Stimulated activated CD8-positive, alpha-beta memory T cell treated with anti-CD3 and anti-CD28 coated beads, Interleukin-4, amount 100 ng/mL, for 24 hours (primary cell): ENCODE measurements at places on chromosomes 16 and 17.

GRCh38 chr17:5705081-5705875 lies 121.0 kb upstream of the NLRP1 start:
- no peak for DNase-seq

DNA sequence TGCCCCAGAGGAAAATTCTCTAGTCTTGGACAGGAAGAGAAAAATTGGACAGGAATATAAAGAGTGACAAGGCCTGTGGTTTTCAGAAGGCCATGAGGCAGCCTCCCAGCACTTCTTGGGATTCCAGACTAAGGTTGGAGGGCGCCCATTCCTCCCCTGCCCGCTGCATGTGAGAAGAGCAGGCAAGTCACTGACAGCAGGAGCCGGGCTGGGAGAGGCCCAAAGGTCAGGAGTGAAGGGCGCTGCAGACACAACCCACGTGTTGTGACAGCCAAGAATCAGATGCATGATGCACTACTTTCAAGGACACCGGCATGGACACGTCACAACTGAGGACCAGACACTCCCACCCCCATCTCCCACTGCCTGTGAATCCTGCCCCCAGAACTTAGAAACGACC lies 256.7 kb downstream of the CBLN1 start:
- no peak for DNase-seq

- DNase-seq = no peak
Measured at GRCh38 chr16:11621920-11622651, 35.4 kb upstream of the LITAF start.

GRCh38 chr17:2335726-2336214 lies 487 bp downstream of the TSR1 start:
- DNase-seq = no peak

DNA sequence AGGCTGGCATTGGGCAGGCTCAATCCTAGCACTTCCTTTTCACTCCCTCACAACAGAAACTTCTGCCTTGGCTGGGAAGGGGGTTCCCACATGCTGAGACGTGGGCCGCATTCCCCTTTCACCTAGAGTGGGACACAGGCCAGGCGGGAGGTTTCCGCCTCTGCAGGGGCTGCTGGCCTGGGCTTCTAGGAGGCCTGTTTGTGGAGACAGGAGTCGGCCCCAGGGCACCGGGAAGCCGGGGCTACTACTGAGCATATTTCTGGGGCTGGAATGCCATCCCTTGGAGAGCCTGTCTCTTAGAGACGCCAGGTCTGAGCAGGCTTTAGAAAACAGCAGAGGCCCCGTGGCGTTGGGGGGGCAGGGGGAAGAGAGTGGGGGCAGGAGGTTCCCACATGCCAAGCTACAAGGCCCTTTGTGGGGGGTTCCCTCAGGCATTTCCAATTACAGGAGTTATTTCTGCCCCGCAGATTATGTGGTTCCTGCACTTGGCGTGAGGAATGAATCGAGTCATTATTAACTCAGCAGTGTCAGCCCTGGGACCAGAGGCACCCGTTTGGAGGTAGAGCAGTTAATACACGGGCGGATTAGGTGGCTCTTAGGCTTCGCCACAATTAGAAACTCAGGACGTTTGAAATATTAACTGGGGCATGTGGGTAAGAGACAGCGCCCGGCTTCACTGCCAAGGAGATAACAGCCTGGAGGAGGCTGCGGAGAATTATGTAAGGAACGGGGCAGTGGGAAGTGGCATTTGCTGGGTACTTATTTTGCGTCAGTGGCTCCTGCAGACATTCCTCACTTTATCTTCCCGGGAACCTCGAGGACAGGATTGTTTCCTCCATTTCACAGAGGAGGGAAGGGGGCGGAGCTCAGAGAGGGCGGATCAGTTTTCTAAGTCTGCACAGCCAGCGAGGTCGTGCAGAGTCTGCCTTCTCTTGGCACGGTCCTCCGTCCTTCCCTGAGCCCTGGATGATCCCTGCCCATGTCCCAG lies 162.5 kb downstream of the MAF start:
- DNase-seq = no peak

GRCh38 chr17:77528516-77529327 lies 388.0 kb downstream of the SEC14L1 start:
- peak; percentile 15 for DNase-seq

DNA sequence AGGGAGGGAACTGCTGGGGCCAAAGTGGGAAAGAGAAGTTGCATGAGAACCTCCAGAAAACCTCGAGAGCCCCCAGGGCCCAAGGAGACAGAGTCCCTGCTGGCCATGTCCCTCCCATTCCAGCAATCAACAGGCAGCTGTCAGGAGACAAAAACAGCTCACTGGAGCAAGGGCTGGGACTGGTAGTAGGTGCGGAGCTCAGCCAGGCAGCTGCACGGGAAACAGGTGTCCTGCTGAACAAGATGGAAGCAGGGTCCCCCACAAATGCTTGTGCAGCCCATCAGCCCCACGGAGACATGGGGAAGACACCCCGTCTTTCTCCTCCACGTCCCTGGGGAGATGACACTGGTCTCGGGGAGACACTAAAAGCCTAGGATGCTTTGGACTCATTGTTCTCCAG lies 34.5 kb downstream of the SDK2 start:
- DNase-seq = no peak

DNA sequence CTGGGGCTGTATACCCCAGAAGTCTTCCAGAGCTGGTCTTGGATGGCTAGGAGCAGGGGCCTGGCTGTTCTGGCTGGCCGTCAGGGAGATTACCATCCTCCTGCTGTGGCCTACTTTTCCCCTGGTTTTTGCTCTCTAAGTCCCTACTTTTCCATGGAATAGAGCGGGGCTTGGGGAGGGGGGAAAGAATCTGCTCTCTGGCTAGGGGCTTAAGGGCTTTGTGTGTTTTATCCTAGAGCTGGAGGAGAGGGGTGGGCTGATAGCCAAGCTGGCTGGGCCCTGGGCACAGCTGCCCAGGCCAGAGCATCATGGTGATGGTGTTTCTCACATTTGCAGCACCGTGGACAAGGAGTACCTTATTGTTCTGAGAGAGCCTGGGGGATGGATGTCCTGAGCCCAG lies 3.6 kb downstream of the NRN1L start:
- DNase-seq = no peak

- no peak for DNase-seq
Measured at GRCh38 chr17:1188812-1189504, 9.2 kb upstream of the ABR start.

DNA sequence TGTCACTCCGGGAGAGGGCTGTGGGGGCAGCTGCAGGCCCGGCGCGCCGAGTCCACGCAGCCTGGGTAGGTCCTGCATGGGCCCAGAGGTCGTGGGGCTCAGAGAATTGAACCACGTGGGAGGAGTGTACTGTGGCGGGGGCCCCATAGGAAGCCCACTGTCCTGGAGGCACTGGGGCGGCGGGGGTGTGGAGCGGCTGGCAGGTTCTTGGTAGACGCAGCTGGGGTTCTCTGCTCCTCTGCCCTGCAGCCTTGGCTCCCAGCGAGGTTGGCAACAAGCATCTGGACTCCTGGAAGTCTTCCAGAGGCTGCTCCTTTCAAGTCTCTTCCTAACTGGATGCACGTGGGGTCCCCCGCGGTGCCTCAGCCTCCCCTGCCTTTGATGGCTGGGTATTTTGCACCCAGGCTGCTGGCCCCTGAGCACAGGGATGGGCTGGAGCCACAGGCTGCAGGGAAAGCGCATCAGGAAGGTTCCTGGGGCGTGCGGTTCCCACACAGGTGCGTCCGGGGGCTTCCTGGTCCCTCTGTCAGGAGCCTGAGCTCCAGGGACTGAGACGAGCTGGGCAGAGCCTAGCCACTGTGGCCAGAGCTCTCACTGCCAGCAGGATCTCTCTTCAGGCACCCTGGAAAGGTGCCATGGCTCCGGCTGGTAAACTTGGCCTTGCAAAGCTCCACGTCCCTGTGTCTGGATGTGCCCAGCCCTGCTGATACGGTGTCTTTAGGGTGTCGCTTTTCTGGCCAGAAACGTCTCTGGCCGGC lies 9.3 kb downstream of the KCTD5 start:
- no peak for DNase-seq

DNA sequence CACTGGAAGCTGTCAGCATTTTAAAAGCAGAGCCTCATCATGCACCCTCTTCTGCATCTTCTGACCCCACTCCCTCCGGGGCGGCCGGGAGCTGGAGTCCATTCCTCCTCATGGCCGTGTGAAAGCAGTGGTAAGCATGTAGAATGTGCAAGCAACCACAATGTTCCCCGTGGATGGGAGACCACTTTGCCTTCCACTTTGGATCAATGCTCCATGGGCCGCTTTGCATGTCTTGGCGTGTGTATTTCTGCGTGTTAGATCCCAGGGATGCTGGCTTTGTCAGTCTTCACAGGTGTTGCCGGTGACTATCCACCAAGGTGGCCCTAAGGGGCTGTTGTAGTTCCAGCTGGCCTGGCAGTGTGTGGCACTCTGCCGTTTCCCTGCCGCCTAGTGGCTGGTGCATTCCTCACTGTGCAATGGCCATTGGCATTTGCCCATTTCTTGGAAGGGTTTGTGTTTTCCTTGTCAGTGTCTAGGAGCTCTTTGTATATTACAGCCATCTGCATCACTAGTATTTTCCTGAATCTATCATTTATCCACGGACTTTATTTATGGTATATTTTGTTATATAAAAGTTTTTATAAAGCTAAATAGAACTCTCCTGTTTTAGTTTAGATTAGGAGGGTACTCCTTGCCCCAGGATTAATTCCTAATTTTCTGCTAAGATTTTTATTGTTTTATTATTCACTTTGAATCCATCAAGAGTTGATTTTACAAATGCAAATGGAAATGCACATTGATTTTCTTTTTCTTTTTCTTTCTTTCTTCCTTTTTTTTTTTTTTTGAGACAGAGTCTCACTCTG lies 5.8 kb upstream of the ALDH3A1 start:
- no peak for DNase-seq

DNA sequence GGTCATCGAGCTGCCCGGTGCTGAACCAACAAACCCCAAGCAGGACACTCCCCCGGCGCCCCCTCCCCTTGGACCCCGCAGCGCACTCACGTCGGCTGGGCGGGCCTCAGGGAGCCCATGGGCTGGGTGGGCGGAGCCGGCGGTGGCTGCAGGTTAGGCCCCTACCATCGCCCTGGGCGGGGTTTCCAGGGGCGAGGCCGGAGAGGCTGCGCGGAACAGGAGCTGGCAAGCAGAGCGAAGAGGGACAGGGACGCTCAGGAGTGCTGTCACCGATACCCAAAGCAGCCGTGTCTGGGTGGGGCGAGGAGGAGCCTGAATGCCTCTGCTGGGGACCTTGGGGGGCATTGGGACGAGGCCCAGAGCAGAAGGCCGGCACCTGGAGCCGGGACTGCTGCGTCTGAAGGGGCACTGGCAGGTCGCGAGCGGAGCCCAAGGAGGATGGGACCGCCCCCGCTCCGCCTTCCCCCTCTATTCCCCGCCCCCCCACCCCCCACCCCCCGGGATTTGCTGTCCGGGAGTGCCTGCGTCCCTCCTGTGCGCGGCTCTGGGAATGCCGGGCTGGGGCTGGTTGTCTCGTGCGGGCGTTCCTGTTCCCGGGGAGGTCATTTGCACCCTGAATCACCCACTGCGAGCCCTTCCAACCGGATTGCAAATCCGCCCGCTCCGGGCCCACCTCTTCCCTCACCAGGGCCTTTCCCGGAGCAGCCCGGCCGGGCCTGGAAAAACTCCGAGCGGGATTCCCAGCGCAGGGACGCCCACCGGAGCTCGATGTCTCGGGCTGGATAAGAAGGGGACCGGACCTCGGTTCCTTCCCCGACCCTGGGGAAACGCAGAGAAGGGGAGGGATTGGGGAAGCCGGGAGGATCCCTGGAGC lies 902 bp downstream of the ARHGAP27 start:
- peak; percentile 61 for DNase-seq

- DNase-seq = no peak
Measured at GRCh38 chr16:17213025-17213424, 257.7 kb downstream of the XYLT1 start.

DNA sequence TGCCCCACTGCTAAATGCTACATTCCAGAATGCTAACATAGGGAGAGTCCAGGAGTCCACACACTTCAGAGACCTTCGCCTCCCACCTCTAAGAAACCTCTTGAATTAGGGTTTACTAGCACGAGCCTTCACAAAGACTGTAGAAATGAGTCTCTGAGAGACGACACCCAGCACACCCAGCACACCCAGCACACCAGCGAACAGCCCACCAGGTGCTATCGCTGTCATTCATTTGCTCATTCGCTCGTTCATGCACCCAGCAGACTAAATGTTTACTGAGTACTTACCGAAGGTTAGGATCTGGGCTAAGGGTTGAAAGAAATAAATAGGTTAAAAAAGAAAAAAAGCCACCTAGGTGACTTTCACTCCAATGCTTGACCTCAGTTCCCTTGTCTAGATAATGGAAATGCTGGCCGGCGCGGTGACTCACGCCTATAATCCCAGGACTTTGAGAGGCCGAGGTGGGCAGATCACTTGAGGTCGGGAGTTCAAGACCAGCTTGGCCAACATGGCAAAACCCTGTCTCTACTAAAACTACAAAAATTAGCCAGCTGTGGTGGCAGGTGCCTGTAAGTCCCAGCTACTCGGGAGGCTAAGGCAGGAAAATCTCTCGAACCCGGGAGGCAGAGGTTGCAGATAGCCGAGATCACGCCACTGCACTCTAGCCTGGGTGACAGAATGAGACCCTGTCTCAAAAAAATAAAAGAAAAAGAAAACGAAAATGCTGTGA lies 100.8 kb downstream of the ADCY9 start:
- DNase-seq = no peak

GRCh38 chr17:60819447-60820130 lies 141.9 kb downstream of the BCAS3 start:
- DNase-seq = no peak

- DNase-seq = no peak
Measured at GRCh38 chr17:69314246-69315065, 12.5 kb downstream of the ABCA5 start.

DNA sequence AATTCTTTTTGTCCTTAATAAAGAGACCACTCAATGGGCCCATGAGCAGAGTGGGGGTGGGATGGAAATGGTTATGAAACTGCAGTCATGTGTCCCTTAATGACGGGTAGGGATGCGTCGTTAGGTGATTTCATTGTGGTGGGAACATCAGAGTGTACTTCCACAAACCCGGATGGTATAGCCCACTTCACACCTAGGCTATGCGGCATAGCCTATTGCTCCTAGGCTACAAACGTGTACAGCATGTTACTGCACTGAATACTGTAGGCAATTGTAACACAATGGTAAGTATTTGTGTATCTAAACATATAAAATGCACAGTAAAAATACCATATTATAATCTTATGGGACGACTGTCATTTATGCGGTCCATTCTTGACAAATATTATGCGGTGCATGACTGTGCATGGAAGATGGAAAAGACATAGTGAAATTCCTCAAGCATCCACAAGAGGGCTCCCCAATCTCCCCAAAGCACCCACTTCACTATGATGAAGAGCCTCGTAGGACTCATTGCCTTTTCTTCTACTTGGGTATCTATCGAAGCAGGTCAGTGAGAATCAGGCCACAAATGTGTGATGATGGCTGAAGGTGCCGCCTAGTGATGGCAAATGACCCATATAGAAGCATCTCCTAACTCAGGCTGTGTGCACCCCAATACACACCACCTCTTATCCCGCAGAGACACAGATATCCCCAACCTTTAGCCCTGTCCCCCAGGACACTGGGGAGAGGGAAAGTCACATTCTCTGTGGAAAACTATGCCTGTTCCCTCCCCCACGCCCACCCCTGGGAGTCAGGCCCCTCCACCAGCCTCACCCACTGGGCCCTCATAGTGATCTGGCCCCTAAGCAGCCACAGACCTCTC lies 43.5 kb downstream of the TBX21 start:
- no peak for DNase-seq
